Stimulated activated naive B cell treated with anti-CD40 and anti-IgM and Interleukin-4, amounts not matched to agents 10 μg/mL and 1 μg/mL and 100 μg/mL, for 72 hours (primary cell): ENCODE measurements at places on chromosomes 16 and 17.
A peak's percentile ranks its signal among the peaks of the same experiment; 100 is the strongest.

- H3K4me1 ChIP-seq, result peaks cover 60% of the 10 kb centered on the region
- H3K27ac ChIP-seq, result peak overlapping the region; percentile 32
- H3K27me3 ChIP-seq, result no peaks in the 10 kb centered on the region
These were observed 2.6 kb downstream of the RARA start for GRCh38 chr17:40311575-40311974.

DNA sequence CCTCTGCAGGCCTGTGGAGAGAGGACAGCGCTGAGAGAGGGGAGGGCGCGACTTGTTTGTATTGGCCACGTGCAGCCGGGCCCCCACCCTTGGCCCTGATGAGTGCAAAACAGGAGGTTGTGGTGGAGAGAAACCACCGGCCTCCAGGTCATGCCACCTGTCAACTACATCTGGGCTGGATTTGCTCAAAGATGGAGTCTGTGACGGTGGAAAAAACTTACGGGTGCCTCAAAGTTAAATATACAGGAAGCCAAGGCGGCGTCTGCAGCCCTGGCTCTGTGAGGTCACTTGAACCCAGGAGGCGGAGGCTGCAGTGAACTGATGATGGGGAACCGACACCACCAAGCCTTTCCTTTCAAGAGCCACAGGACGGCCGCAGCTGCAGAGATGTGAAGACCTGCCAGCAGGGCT lies 15.7 kb downstream of the C16orf74 start:
- H3K36me3 ChIP-seq, result peaks cover 1% of the 10 kb centered on the region
- no peaks in the 10 kb centered on the region for H3K27me3 ChIP-seq
- H3K4me1 ChIP-seq, result peaks cover 30% of the 10 kb centered on the region
- peak overlapping the region; percentile 59 for H3K27ac ChIP-seq
- peak; percentile 61 for DNase-seq

- peaks cover 11% of the 10 kb centered on the region for H3K27me3 ChIP-seq
- no peak overlapping the region for H3K4me3 ChIP-seq
- H3K27ac ChIP-seq, result no peak overlapping the region
- peaks cover 8% of the 10 kb centered on the region for H3K4me1 ChIP-seq
- no peaks in the 10 kb centered on the region for H3K36me3 ChIP-seq
- DNase-seq, result no peak
These were observed 86.7 kb downstream of the MRC2 start for GRCh38 chr17:62714016-62714777.

DNA sequence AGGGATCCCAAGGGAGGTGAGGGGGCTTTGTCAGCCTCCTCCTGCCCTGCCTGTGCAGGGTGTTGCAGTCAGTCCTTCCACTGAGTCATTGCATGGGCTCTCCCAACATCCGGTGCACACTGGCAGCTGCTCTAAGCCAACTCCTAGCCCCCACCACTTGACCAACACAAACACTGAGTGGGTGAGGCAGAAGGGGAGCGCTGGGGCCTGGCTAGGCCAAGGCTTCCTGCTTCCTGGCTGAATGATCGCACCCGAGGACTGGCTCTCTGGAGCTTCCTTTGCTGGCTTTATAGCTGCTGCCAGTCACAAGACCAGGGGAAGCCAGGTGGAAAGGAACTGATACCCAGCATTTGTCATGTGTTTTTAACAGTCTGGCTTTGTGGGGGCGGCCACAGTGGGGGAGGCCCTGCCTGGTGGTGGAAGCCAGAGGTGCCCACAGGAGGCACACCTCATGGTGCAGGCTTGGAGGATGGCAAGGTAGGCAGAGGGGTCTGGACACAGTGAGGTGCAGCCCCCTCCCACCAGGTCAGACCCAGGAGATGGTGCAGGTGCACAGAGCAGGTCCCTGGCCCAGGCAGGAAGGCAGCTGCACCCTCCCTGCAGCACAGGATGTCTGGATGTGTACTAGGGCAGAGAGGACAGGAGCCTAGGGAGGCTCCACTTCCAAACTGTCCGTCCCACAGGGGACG lies 6.8 kb downstream of the MPG start:
- peak overlapping the region; percentile 75 for H3K4me3 ChIP-seq
- DNase-seq, result peak; percentile 86
- H3K36me3 ChIP-seq, result peaks cover 59% of the 10 kb centered on the region
- no peaks in the 10 kb centered on the region for H3K27me3 ChIP-seq
- H3K4me1 ChIP-seq, result peaks cover 57% of the 10 kb centered on the region
- H3K27ac ChIP-seq, result peak overlapping the region; percentile 88

DNA sequence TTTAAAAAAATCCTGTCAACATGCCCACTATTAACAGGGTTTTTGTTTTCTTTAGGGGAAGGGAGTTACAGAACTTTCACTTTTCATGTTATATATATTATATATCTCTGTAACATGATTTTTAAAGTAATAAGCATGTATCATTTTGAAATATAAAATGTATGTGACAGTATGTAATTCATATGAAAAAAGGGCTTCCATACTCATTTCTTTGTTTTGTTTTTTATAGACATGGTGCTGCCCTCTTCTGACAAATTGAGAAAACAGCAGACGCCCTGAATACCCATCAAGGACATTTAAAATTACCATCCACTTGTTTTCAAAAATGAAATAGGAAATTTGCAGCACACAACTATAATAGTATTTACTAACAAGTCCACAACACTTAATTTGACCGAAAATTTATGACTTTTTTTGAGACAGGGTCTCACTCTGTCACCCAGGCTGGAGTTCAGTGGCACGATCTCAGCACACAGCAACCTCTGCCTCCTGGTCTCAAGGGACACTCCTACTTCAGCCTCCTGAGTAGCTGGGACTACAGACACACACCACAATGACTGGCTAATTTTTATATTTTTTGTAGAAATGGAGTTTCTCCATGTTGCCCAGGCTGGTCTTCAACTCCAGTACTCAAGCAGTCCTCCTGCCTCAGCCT lies 30.4 kb downstream of the CFDP1 start:
- no peaks in the 10 kb centered on the region for H3K27me3 ChIP-seq
- peaks cover 24% of the 10 kb centered on the region for H3K36me3 ChIP-seq

DNA sequence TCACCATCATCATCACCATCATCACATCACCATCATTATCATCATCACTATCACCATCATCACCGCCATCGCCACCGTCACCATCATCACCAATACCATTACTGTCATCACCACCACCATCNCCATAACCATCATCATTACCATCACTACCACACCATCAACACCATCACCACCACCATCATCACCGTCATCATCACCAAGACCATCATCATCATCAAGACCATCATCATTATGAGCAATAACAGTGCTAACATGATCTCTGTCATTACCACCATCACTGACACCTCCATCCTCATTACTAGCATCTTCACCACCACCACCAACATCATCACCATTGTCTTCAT lies 16.1 kb upstream of the ZNF469 start:
- peaks cover 17% of the 10 kb centered on the region for H3K27me3 ChIP-seq
- no peak for DNase-seq
- no peak overlapping the region for H3K27ac ChIP-seq
- no peak overlapping the region for H3K4me3 ChIP-seq
- H3K36me3 ChIP-seq, result peaks cover 4% of the 10 kb centered on the region
- H3K4me1 ChIP-seq, result peaks cover 4% of the 10 kb centered on the region

GRCh38 chr16:6558661-6559060 lies 774.0 kb upstream of the RBFOX1 start:
- H3K27me3 ChIP-seq, result no peaks in the 10 kb centered on the region

DNA sequence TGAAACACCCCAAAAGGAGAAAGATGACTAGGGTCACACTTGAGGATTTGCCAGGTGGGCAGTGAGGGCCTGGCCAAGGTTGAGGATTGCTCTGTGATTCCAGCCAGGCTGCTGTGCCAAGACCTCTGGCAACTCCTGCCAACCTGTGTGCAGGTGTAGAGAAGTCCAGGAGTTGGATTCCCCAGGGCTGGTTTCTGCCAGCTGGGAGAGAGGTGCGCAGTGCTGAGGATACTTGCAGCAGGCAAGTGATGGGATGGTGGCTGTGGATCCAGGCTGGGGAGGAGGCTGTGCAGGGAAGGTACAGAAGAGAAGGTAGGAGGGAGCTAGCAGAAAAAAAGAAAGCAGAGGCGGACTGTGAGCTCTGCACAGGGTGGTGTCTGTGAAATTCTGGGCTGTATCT lies 6.6 kb downstream of the RIPOR1 start:
- no peaks in the 10 kb centered on the region for H3K27me3 ChIP-seq
- peaks cover 13% of the 10 kb centered on the region for H3K36me3 ChIP-seq
- peak overlapping the region; percentile 41 for H3K4me3 ChIP-seq
- peak overlapping the region; percentile 94 for H3K27ac ChIP-seq
- peaks cover 86% of the 10 kb centered on the region for H3K4me1 ChIP-seq

DNA sequence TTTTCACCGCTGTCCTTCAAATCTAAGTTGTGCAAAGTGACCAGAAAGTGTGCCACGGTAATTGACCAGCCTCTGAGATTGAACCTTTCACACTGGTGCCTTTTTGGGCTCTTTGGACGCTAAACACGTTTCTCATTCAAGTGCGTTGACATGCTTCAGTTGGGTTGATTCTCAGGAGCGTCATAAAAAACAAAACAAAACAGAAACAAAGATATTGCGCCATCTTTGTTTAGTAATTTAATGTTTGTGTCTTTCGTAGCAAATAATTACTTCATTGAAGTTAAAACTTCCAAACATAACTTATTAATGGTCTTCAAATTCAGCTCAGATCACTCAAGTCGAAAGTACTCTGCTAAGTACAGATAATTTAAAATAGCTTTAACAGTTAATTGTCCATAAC lies 80.2 kb downstream of the OR1D5 start:
- DNase-seq, result no peak
- peaks cover 20% of the 10 kb centered on the region for H3K36me3 ChIP-seq
- H3K27ac ChIP-seq, result no peak overlapping the region

- H3K4me1 ChIP-seq, result peaks cover 3% of the 10 kb centered on the region
- H3K4me3 ChIP-seq, result no peak overlapping the region
- no peak overlapping the region for H3K27ac ChIP-seq
- no peak for DNase-seq
These were observed 34.2 kb upstream of the ZFPM1 start for GRCh38 chr16:88418869-88419268.

GRCh38 chr17:83121921-83122820 lies 42.8 kb downstream of the METRNL start:
- H3K36me3 ChIP-seq, result no peaks in the 10 kb centered on the region
- peak overlapping the region; percentile 14 for H3K4me3 ChIP-seq
- peak overlapping the region; percentile 16 for H3K27ac ChIP-seq
- peaks cover 72% of the 10 kb centered on the region for H3K27me3 ChIP-seq

DNA sequence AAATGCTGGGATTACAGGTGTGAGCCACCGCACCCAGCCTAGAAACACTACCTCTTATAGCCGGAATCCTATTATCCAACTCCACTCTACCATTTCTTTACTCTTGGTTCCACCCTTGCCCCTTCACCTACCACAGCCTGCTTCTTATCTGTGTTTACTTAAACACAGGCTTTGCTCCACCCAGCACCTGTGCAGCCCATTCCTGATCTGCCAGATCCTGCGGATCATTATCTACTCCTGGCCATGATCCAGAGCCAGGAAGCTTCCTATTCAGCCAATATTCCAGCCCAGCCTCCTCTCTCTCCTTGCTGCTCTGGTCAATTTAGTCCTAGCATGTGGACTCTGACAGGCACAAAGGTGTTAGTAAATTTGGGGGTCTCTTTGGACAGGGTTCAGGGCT lies 98.8 kb upstream of the MED13 start:
- no peaks in the 10 kb centered on the region for H3K4me1 ChIP-seq
- no peak overlapping the region for H3K4me3 ChIP-seq
- no peaks in the 10 kb centered on the region for H3K36me3 ChIP-seq

- no peaks in the 10 kb centered on the region for H3K4me1 ChIP-seq
- no peak overlapping the region for H3K4me3 ChIP-seq
- H3K27me3 ChIP-seq, result no peaks in the 10 kb centered on the region
These were observed 453.8 kb upstream of the HSBP1 start for GRCh38 chr16:83354015-83354414.

DNA sequence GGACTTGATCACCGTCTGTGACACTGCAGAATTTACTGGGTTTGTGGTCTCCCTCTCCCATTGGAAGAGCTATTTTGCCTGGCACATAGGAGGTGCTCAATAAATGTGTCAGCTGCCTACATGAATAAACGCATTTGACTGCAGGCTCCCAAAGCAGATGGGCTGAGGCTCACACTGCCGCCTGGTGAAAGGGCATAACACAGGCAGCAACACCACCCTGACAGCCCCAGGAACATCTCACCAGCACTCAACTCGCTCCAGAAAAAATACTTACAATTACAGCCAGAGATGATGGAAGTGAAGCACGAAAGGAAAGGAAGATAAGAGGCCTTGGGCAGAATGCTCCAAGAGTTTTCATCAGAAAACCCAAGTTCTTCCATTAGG lies 73.9 kb downstream of the RPH3AL start:
- H3K36me3 ChIP-seq, result peaks cover 4% of the 10 kb centered on the region
- no peak overlapping the region for H3K4me3 ChIP-seq
- no peak overlapping the region for H3K27ac ChIP-seq
- DNase-seq, result no peak

DNA sequence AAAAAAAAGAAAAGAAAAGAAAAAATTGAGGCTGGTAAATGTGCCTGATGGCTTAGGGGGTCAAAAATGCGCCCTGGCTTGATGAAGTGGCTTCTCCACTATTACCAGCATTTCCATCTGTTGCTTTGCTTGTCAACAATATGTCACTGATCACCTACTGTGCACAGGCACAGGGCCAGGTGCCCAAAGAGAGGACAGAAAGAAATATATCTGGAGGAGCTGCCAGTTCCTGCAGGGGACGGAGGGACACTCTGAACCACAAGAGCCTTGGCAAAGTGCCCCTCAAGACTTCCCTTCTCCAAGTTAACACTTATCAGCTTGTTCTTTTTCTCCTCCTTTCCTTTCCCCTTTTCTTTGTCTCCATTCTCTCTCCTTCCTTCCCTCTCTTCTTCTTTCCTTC lies 34.7 kb downstream of the GINS3 start:
- no peak overlapping the region for H3K4me3 ChIP-seq
- H3K4me1 ChIP-seq, result peaks cover 17% of the 10 kb centered on the region
